ENCODE measurements at places on chromosomes 1 and 21.

- no peak for DNase-seq
Measured at GRCh38 chr1:7429290-7429689, 341.8 kb upstream of the VAMP3 start.

- DNase-seq: no peak
Measured at GRCh38 chr1:187839873-187840272, 1011.1 kb downstream of the PLA2G4A start.

GRCh38 chr1:38899560-38899959, 18.2 kb upstream of the GJA9 start:
- no peak for DNase-seq

DNA sequence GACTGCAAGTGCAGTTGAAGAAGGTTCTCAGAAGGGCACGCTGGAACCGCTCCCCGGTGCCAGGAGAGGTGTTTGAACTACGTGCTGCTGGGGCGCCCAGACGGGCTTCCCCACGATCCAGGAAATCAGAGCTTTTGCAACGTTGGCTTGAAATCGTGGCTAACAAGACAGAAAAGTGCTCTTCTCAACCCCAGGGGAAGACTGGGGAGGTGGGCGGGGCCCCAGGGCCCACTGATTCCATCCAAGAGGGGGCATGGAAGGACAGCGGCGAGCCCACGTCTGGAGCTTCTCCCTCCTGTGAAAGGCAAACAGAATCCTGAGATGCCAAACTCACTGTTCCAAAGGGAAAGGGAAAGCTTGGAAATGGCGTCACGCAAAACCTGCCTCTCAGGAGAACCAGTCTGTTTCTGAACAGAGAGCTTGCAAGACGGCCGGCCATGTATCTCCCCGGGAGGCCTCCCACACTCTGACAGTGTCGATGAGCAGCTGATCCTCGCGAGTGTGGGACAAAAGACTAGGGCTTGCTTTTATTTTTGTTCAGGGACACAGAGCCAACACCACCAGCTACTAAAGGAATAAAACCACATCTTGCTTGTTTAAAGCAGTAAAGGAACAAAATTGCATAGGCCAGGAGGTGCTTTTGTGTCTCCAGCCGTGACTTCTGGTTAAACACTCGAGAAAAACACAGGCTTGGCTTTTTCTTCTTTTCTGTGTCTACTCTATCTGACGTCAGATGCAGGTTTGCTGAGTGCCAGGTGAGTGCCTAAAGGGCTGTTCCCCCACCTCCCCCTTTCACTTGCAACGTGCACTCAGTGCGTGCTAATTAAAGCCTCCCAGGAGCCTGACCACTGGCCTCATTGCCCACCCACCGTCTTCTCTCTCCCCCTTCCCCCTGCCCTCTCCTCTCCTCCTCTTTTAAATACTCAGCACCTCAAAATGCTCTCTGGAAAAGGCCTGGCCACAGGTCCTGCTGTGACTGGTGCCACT, 41.5 kb downstream of the LRRC3 start:
- no peak for DNase-seq

DNA sequence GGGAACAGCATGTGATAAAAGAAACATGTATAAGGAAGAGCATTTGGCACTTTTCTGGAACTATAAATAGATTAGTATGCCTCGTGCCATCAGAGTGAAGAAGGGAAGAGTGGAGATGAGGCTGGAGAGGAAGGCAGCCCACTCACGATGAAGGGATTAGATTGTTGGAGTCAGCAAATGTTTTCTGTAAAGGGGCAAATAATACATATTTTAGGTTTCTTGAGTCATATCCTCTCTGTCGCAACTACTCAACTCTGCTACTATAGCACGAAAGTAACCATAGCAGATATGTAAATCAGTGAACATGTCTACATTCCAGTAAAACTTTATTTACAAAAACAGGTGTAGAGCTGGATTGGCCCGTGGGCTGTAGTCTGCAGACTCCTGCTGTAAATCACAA, 147.8 kb downstream of the TENT5C start:
- DNase-seq: no peak

DNA sequence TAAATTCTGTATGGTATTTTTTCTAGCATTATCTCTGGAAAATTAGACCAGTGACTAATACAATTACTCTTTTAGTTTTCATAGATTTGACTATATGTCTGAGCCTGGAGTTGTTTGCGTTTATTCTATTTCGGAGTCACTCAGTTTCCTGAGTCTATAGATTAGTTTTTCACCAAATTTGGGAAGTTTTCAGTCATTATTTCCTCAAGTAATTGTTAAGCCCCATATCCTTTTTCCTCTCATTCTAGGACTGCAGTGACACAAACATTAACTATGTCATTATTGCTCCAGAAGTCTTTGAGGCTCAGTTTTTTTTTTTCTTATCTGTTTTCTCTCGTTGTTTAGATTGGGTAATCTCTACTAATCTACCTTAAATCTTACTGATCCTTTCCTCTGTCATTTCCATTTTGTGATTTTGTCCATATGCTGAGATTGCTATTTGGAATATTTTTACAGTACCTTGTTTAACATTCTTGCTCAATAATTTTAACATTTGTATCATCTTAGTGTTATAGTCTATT, 886.2 kb downstream of the LTN1 start:
- no peak for DNase-seq

DNA sequence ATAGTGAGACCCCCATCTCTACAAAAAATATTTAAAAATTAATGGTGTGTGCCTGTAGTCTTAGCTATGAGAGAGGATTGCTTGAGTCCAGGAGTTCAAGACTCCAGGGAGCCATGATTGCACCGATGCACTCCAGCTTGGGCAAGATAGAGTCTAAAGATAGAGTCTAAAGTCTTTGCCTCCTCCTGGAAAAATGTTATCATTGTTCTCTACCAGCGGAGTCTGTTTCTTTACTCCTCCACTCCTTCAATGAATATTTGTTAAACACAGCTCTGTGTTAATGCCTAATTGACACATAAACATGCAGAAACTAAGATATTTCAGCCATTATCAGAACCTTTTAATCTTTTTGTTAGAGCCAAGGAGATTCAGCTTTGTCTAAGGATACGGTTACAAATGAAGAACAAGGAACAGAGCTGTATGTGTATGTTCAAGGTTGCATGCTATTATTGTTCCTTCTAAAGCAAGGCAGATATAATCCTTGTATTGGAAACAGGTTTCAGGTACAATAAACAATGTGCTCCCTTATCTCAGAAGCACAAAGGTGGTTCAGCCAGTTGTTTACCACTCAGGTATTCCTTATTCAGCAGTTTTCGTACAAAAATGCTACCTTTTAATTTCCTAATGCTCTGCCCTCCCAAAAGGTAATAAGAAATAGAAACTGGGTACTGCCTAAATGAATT, 15.4 kb downstream of the OVAAL start:
- DNase-seq: no peak
